Articular chondrocyte of knee joint (primary cell): ENCODE measurements at places on chromosomes 4 and X. TPM values are rescaled to one million over a fixed set of nuclear protein-coding genes. Genes with fewer than 3 reads are reported as not detected.

The STPG2 gene
- total RNA-seq: 0.13 and 0.65 TPM in 2 replicates

The CYBB gene
- total RNA-seq: not detected in 2 replicates

The CYP4V2 gene
- 40.0 and 64.9 TPM in 2 replicates for total RNA-seq

The FAM9C gene
- under 0.01 TPM in 1 of 2 replicates, not detected in the other for total RNA-seq

The SPANXD gene
- not detected in 2 replicates for total RNA-seq

The EPGN gene
- total RNA-seq: 0.13 and 3.4 TPM in 2 replicates

The FGA gene
- not detected in 2 replicates for total RNA-seq

The MYOZ2 gene
- total RNA-seq: not detected in 2 replicates

The RIPPLY1 gene
- total RNA-seq: 0.13 TPM in 1 of 2 replicates, not detected in the other

The RPS6KA6 gene
- total RNA-seq: 3.4 and 6.8 TPM in 2 replicates

The GAGE12F gene
- total RNA-seq: not detected in 2 replicates

The RBM46 gene
- total RNA-seq: under 0.01 and 0.32 TPM in 2 replicates
